ENCODE measurements at places on chromosomes 3 and 15.
A peak's percentile ranks its signal among the peaks of the same experiment; 100 is the strongest.

GRCh38 chr3:49158103-49158709 is 7.9 kb downstream of the CCDC71 start:
- DNase-seq: no peak

DNA sequence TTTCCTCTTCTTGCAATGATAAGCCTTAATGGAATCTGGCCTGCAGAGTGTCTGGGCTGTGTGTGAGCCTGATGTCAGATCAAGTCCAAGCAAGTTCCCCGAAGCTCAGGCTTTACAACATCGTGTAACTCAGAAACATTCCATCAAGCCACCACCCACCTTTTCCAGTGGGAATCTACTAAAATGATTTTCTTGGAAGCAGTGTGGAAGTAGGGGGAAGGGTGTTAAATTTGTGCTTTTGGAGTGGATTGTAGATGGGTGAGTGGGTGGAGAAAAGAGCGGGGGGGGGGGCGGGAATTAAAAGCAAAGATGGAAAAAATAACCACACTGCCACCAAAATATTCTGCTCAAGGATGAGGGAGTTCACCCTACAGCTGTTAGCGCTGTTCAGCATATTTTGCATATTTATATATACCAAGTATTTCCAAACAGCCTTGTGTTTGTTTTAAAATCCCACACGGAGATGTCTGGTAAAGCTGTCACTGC is 53.6 kb downstream of the VGLL3 start:
- peak; percentile 84 for DNase-seq

DNA sequence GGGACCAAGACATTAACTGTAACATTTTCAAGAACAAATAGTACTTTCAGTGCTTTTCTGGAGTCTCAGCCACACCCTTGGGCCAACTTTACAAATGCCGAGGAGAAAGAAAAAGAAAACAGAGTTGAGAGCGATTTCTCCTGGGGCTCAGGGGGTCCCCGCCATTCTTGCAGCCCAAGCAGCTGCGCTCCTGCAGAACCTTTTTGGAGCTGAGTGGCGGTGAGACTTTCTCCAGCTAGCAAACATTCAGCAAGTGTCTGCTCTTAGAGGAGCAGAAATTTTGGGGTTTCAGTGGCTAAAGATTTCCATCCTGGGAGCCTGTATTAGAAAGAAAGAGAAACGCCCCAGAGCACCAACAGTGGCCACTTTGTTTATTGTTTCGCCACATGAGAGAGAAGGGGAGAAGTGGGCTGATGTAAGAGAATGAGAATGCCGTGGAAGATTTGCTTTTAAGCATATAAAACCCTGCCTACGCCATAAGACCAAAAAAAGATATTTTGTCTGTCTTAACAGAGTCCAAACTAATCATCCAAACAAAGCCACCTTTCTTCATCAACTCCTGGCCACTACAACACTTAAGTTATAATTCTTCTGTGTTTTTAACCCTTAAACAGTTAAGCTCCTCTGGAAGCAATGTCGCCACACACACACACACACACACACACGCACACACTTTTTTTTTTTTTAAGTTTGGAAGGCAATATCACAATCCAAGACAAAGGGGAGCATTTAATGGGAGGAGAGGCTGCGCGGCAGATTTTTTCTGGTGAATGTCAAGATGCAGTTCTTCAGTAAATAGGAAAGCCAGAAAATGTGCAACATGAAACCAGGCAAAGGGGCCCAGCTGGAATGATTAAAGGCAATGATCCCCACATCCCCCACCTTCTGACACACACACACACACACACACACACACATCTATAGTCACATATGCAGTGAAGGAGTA is 19.2 kb downstream of the EID1 start:
- peak; percentile 83 for DNase-seq

DNA sequence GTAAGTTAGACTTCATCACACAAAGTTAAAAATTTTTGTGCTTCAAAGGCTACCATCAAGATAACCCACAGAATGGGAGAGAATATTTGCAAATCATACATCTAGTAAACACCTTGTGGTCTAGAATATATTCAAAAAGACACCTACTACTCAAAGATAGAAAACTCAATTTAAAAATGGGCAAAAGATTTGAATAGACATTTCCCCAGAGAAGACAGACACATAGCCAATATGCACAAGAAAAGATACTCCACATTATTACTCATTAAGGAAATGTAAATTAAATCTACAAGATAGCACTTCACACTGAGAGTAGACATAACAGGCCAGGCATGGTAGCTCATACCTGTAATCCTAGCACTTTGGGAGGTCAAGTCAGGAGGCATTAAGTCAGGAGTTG is 87.8 kb upstream of the MANF start:
- no peak for DNase-seq

DNA sequence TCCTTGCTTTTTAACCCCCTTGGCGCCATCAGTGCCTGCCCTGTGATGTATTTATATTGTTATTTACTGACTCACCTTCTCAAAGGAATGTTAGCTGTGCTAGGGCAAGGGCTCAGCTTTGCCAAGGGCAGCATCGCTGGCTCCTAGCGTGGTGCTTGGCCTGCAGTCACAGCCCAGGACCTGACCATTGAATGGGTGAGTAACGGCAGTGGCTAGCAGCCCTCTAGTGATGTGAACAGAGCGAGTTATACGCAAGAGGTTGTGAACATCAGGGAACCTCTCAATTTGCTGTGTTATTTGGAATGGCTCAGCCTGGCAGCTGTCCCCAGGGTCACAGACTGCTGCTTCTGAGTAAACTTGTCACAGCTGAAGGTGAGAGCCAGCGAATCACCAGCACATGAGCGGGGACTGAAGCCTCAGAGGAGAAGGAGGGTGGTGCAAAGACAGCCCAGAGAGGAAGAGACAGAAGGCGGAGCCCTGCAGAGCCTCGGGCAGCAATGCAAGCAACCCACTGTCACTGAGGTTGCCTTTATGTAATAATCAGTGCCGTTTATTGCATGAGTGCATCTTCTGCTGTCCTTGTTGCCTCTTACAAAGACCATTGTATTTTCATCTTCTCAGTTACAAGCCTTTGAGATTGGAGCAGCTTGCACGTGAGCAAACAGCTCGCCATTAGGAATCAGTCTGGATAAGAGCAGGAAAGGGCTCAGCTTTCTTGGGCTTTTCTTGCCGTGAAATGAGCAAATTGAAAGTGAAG is 158.3 kb downstream of the SLCO3A1 start:
- DNase-seq: peak; percentile 3

GRCh38 chr3:72312339-72312738 is 527.4 kb upstream of the PROK2 start:
- no peak for DNase-seq

DNA sequence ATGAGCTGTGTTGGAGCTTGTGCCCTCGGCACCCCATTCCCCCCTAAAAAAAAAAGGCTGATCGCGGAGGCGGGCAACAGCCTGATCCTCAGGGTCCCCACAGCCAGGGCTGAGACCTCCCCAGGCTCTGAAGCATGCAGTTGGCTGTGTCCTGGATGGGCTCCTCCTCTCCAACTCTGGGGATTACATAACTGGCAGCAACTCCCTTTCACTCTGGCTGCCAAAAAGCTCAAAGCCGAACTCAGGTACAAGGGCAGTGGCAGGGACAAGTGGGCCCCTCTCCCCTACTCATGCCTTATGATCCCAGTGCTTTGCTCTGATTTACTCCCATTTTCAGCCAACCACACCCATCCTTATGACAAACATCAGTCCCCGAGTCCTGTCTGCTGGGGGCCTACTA is 18.3 kb downstream of the TPRA1 start:
- DNase-seq: no peak

GRCh38 chr3:195612075-195612800 is 28.5 kb upstream of the APOD start:
- no peak for DNase-seq

GRCh38 chr3:72082776-72083462 is 298.0 kb upstream of the PROK2 start:
- DNase-seq: no peak

DNA sequence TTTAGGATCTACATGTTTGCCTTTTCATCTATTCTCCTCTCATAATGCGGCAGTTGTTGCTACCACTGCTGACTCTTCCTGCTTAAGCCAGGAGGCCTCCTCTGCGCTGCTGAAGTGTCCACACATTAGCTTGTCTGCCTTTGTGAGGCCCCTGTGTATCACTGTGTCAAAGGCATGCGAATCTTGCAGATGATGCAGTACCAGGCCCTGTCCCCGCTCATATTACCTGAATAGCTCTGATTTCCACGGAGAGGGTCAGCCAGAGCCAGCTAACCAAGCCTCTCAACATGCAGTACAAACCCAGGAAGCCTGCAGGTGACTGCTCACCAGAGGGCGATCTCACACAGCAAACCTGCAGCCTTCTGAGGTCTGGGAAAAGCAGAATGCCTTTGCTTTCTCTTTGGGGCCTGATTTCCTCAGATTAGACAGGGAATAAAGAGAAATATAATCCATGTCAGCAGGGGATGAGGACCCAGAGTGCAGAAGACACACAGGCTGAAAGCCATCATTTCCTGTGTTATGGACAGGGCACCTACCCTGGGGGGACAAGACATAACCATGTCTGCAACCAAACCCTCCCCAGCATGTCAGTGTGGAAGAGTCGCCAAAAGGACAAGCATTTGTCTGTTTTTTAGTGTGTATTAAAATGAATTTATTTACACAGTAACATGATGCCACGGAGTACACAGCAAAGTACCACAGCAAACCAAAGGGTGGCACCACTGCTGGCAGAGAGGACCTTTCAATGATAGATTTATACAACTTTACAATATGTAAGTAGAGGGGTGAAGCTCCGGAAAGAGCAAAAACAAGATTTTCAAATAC is 36.8 kb upstream of the TSPAN3 start:
- peak; percentile 69 for DNase-seq

GRCh38 chr15:80645494-80646065 is 49.5 kb upstream of the ABHD17C start:
- no peak for DNase-seq

GRCh38 chr15:65066001-65066634 is 1.7 kb downstream of the RASL12 start:
- DNase-seq: no peak

- no peak for DNase-seq
Observed at GRCh38 chr15:39869858-39870515, 50.1 kb downstream of the GPR176 start.

DNA sequence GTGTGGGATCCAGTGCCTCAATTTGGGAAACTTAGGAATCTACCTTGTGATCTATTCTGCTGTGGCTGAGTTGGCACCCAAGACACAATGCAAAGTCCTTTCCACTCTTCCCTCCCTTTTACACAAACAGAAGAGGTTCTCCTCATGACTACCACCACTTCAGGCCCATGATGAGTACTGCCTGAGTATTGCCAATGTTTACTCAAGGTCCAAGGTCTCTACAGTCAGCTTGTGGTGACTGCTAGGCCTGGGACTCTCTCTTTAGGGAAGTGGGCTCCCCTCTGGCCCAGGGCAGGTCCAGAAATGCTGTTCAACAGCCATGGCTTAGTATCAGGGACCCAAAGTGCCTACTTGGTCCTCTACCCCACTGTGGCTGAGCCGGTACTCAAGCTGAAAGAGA is 56.8 kb upstream of the PEX5L start:
- DNase-seq: no peak

- DNase-seq: peak; percentile 58
Observed at GRCh38 chr3:151931171-151931570, 57.7 kb downstream of the SUCNR1 start.

GRCh38 chr3:156614642-156615511 is 59.5 kb upstream of the TIPARP start:
- DNase-seq: peak; percentile 53

DNA sequence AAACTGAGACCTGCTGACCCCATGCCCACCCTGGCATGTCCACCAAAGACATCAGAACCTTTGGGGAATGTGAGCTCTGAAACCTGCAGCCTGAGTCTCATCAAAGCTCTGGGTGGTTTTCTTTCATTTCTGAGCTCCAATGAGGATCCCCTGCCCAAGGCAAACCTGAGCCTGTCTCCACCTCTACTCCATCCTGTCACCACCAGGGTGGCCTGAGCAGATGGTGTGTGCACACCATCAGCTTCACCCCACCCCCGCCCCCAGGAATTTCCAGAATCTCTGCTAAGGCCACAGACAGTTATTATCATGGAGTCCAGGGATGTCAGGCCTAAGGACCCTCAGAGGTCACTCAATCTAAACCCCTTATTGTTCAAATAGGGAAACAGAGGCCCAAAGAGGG is 1.3 kb downstream of the XIRP1 start:
- no peak for DNase-seq

DNA sequence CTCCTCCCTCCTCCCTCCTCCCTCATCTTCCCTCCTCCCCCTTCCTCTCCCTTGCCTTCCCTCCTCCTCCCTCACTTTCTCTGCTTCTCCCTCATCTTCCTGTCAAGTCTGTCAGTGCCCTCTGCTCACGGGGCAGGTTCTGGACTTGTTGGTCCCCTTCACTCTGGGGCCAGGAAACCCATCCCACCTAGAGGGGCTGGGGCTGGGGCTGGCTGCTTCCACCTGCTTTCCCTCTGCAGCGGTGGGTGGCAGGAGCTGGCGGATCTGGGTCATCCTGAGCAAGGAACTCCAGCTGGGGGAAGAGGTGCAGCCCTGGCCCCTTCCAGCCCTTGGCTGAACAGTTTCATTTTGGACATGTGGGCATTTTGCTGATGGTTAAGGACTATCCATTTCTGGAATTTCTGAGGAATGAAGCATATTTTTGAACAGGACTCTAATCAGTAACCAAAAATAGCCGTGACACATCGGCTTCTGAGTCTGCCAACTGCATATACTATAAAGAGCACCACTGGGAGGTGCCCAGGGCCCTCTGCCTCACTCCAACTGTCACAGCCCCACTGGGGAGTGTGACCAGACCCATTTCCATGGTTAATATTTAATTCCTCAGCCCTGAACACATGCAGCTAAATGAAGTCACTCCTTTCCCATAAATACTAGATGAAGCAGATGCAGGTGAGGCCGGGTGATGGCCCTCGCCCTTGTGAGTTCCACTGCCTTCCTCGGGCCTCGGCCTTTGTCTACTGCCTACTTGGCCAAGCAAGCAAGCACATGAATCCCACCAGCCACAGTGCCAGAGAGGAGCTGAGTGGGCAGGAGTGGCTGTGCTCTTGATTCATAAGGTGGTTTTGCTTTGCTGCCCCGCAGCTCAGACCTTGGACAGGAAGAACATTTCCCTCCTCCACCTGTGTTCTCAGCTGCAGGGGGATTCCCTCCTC is 39.8 kb downstream of the CHDH start:
- DNase-seq: peak; percentile 21

DNA sequence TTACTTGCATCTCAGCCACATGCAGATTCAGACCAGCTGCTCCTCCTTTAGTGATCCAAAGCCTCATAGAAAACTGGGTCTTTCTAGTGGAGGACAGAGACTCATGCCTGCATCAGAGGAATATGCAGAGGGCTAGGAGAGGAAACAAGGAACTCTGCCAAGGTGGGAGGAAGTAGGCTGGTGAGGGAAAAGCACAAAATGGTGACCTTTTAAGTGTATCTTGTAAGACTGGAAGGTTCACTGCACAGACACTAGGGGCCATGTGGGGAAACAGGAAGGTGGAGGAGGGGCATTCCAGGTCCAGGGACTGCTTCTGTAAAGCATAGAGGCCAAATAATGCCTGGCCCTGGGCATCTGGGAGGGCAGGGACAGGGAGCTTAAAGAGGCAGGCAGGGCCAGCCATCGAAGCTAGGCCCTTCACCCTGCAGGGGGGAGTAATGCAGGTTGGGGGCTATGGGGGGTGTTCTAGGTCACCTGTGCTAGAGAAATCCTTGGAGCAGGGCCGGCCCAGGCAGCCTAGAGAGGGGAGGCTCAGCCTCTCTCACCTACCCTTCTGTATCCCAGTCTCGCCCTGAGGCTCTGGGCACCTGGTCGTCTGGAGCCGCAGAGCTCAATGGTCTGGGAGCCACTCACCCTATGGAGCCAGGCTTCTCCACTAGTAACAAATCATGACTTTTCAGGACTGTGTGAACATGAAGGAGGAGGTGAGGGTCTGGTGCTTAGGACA is 117.7 kb downstream of the DNAJB8 start:
- DNase-seq: no peak

- DNase-seq: no peak
Observed at GRCh38 chr3:150682279-150682678, 21.4 kb downstream of the ERICH6 start.

GRCh38 chr3:188338086-188338485 is 184.1 kb downstream of the LPP start:
- no peak for DNase-seq
